ENCODE measurements at places on chromosomes 13 and 19.

DNA sequence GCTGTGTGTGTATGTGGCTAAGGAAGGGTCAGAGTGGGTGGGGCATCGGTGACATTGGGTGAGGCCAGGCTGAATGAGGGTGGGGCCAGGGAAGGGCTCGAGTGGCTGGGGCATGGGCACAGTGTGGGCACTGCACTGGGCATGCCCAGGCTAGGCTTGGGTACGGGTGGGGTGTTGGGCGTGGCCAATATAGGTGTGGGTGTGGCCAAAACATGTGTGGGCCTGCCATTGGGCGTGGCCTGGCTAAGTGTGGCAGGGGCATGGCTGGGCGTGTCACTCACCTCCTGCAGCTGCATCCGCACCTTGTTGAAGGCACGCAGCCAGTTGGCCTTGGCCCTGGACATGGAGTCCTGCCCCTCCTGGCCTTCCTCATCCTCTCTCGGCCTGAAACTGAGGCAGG is 33.2 kb downstream of the UNC13A start:
- no peak for DNase-seq

- peak; percentile 11 for DNase-seq
These were observed 118.4 kb upstream of the SLC7A1 start for GRCh38 chr13:29713839-29714238.

- no peak for DNase-seq
These were observed 533 bp upstream of the UHRF1 start for GRCh38 chr19:4908781-4909155.

DNA sequence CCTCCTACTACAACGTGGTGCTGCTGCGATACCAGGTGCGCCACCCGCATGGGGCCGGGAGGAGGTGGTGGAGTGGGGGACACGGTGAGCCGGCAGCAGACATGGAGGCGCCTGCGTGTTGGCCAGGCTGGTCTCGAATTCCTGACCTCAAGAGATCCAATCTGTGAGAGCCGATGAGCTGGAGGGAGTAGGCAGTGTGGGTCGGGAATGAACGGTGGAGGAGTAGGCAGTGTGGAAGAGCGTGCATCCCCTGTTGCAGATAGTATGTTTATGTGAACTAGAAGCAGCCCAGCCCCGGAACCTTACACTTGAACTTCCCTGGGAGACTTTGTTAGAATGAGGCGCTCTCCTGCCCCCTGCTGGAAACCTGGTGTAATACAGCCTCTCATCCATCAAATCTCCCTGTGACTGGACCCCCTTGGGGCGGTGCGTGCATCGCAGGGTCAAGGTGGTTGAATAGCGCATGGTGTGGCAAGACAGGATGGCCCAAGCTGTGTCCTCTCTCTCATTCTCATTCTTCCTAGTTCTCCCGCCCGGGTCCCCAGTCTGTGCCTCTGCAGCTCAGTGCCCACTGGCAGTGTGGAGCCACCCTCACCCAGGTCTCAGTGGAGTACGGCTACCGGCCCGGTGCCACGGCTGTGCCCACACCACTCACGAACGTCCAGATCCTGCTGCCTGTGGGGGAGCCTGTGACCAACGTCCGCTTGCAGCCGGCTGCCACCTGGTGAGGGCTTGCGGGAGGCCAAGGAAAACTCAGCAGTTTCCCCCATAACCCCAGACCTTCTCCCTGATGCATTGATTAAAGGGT is 10.5 kb upstream of the B3GNT3 start:
- peak; percentile 77 for DNase-seq

DNA sequence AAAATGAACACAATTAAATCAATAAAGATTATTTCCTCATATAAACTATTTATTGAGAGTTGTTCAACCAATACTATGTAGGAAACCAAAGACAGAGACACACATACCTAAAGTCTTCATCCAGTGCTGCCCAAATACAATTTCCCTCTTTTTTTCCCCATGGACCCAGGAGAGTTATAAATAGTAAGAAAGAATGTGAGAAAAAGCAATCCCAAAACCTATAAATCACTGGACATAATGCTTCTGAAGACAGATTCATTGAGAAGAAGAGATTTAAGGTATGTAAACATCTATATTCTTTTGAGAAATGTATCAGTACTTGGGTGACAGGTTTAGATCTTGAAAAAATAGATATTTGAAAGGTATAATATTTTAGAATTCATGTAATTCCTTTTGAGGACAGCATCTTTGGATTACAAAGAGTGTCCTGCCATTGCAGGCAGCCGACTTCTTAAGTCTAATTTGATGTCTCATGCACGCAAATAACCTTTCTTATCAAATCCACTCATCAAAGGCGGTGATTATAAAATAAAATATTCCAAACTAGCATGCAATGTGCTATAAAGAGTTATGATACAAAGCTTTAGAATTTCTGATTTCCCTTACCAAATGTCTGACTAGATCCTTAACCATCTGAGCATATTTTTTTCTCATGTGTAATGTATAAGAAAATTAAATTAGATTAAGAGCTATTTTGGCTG is 739.4 kb downstream of the LIG4 start:
- DNase-seq, result no peak

- no peak for DNase-seq
These were observed 793.7 kb upstream of the PRR20A start for GRCh38 chr13:56347014-56347413.

GRCh38 chr13:76036176-76036575 is 400.0 kb downstream of the LMO7 start:
- no peak for DNase-seq

GRCh38 chr13:59776924-59777690 is 386.6 kb downstream of the DIAPH3 start:
- no peak for DNase-seq

GRCh38 chr13:100491164-100491842 is 97.3 kb downstream of the GGACT start:
- DNase-seq, result no peak

GRCh38 chr13:74191410-74191809 is 57.2 kb upstream of the KLF12 start:
- DNase-seq, result no peak

GRCh38 chr19:19661141-19661674 is 2.3 kb downstream of the ATP13A1 start:
- DNase-seq, result no peak

- DNase-seq, result no peak
These were observed 520.1 kb upstream of the ARGLU1 start for GRCh38 chr13:107088061-107088460.

GRCh38 chr13:72025836-72026235 is 158.8 kb upstream of the DACH1 start:
- no peak for DNase-seq

- DNase-seq, result no peak
These were observed 6.7 kb downstream of the EXOC3L2 start for GRCh38 chr19:45238556-45238955.

- no peak for DNase-seq
These were observed 63.9 kb upstream of the STARD13 start for GRCh38 chr13:33349288-33349985.

- DNase-seq, result no peak
These were observed 65.1 kb downstream of the TM9SF2 start for GRCh38 chr13:99566125-99567083.

All from CD4-positive, alpha-beta T cell treated with Interleukin-10 for 1 hour (primary cell).